Lung microvascular endothelial cell (primary cell): ENCODE measurements at places on chromosomes 13 and 19.

DNA sequence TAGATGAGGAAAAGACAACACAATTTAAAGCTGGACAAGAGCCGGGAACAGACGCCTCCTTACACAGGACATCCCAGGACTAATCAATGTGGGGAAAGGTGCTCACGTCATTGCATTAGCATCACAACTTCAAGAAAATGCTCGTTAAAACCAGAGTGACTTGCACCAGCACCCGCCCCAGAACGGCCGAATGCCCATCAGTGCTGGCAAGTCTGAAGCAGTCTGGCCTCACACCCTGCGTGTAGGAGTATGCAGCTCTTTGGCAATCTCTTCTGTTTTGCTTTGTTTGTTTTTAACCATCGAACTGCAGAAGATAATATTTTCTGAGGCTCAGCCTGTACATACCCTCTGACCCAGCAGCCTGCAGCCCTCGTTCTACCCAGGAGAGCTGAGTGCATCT lies 44.8 kb upstream of the LDLR start:
- DNase-seq: no peak

- DNase-seq: no peak
Observed at GRCh38 chr13:39091586-39091985, 53.3 kb downstream of the NHLRC3 start.

DNA sequence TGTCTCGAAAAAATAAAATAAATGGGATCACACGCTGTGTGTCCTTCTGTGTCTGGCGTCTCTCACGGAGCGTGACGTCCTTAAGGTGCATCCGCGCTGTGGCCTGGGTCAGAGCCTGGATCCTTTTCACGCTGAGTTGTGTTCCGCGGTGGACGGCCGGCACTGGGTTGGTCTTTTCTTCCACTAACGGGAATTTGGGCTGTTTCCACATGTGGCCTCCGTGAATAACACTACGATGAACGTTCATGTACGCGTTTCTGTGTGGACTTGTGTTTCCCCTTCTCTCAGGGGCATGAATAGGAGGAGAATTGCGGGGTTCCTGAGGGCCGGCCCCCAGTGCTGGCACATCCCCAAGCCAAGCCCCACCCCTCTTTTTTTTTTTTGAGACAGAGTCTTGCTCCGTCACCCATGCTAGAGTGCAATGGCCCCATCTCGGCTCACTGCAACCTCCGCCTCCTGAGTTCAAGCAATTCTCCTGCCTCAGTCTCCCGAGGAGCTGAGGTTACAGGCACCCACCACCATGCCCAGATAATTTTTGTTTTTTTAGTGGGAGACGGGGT lies 6.2 kb upstream of the PTBP1 start:
- DNase-seq: no peak

DNA sequence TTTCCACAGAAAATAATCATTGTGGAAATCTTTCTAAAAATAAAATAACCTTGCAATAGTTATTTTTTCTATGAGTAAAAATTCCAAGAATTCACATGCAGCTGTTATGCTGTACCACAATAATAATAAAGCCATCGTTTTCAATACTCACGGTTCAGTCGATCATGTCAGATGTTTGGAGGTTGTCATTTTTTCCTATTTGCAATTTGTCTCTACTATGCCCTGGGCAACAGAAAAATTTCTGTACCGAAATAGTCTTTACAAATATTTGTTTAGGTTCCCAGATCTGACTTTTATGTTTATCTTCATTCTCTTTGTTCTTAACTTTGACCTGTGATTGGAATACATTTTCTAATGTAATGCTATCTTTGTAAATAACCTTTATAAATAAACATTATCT lies 79.7 kb downstream of the ESD start:
- peak; percentile 65 for DNase-seq

- DNase-seq: no peak
Observed at GRCh38 chr13:21948769-21949474, 278.0 kb downstream of the FGF9 start.
